ENCODE measurements at places on chromosomes 13 and 19. TPM values are rescaled to one million over a fixed set of nuclear protein-coding genes. Genes with fewer than 3 reads are reported as not detected.
A peak's percentile ranks its signal among the peaks of the same experiment; 100 is the strongest.

The ZNF578 gene
- 1.9 TPM for total RNA-seq

GRCh38 chr13:73849292-73849691 is 284.9 kb downstream of the KLF12 start:
- H3K36me3 ChIP-seq, result peaks cover 12% of the 10 kb centered on the region
- H3K4me3 ChIP-seq, result no peak overlapping the region

DNA sequence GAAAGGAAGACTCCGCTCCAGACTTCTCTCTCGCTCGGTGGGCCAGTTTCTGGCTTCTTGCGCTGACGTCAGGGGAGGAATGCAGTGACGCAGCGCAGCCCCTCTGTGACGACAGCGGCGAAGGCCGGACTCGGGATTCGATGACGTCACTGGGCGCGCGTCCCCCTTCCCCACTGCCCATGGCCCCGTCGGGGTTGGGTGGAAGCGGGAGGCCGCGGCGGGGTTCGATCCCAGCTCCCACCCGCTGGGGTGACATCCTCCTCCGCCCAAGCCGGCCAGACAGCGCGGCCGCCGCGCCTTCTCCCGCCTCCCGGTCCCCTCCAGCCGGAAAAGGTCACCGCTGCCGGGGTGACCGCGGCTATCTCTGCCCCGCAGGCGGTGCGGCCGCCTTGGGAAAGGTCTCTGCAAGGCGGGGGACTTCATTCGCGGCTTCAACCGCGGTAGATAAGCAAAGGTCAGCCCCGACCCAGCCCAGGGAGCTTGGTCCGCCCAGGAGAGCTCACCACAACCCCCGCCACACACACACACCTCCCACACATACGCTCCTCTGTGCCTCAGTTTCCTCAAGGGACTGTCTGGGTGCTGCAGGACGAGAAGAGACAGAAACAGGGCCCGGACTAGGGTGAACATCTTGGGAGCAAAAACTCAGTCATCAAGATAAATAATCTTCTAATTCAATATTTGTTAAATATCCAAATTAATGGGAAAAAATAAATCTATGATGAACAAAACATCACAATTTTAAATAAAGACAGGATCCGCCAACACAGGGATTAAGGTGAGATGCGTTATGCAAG is 844 bp upstream of the RFX1 start:
- H3K27ac ChIP-seq, result peak overlapping the region; percentile 99
- H3K36me3 ChIP-seq, result no peaks in the 10 kb centered on the region
- no peaks in the 10 kb centered on the region for H3K27me3 ChIP-seq
- peak overlapping the region; percentile 97 for H3K4me3 ChIP-seq
- no peak for DNase-seq

DNA sequence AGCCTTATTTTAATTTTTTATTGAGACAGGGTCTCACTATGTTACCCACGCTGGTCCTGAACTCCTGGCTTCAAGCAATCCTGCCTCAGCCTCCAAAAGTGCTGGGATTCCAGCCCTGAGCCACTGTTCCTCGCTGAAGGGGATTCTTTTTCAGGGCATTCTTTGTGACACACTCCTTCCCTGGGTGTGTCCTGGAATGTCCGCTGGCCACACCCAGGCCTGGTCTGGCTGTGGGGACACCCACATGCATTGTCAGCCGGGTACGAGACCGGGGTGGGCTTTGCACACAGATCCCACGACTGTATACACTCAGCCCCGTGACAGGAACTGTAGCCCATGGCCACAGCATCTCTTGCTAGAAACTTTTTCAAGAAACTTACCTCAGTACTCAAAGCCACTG is 34.4 kb upstream of the GATAD2A start:
- DNase-seq, result no peak
- no peak overlapping the region for H3K4me3 ChIP-seq
- peaks cover 20% of the 10 kb centered on the region for H3K4me1 ChIP-seq
- no peak overlapping the region for H3K27ac ChIP-seq

DNA sequence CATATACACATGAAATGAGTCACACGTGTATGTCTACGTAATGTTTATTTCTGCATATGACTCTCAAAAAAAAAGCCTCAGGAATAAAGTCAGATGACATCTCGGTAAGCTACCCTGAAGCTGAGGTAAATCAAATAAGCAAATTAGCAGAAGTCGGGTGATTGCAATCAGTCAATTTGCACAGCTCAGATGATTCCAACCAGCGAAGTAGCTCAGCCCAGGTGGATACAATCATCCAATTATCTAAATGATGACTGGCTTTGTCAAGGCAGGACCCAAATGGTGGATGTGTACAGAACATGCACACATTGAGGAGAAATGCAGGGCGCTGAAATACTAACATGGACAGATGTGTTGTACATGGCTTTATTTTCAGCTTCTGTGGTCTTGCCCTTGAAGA is 148.5 kb downstream of the ZNF486 start:
- H3K27ac ChIP-seq, result no peak overlapping the region
- no peaks in the 10 kb centered on the region for H3K36me3 ChIP-seq
- no peaks in the 10 kb centered on the region for H3K27me3 ChIP-seq
- no peaks in the 10 kb centered on the region for H3K4me1 ChIP-seq

All from activated CD8-positive, alpha-beta memory T cell treated with anti-CD3 and anti-CD28 coated beads, Interleukin-2, amount 10 ng/mL, durations not matched to agents 7 days and 5 days (primary cell).